ENCODE measurements at places on chromosomes 5 and 9.
A peak's percentile ranks its signal among the peaks of the same experiment; 100 is the strongest.

GRCh38 chr5:107531308-107531707 lies 139.4 kb downstream of the EFNA5 start:
- no peak for DNase-seq

DNA sequence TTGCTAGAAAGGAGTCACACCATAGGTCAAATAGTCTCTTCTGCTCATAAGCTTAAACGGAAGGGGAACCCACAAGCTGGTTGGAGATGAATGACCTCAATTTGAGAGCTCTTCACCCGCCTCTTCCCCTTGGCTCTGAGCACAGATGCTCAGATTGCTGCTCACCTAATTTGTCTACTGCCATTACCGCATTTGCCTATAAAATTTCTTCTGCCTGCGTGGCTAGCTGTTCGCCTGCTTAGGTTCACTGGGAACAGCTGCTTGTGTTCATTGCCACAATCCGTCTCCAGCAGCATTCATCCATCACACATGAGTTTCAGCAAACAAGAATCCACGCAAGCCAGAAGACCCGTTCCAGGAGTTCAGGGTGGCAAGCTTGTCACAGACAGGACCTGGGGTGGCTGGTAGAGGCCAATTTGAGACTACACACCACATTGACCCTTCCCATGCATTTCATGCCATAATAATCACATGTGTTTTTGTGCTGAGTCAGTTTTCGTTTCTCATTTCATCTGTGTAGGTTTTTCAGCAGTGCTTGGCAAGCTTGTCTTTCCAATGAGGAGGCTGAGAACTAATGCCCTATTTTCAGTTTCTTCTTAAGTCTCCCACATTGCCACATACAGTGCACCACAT lies 50.2 kb upstream of the DNAH5 start:
- peak; percentile 92 for DNase-seq

DNA sequence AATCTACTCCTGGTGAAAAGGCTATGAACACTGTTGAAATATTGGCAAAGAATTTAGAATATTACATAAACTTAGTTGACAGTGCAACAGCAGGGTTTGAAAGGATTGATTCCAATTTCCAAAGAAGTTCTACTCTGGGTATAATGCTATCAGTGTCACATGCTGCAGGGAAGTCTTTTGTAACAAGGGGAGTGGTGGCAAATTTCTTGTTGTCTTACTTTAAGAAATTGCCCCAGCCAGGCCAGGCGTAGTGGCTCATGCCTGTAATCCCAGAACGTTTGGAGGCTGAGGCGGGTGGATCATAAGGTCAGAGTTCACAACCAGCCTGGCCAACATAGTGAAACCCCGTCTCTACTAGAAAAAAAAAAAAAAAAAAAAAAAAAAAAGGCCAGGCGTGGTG lies 86.3 kb upstream of the OTULINL start:
- no peak for DNase-seq

DNA sequence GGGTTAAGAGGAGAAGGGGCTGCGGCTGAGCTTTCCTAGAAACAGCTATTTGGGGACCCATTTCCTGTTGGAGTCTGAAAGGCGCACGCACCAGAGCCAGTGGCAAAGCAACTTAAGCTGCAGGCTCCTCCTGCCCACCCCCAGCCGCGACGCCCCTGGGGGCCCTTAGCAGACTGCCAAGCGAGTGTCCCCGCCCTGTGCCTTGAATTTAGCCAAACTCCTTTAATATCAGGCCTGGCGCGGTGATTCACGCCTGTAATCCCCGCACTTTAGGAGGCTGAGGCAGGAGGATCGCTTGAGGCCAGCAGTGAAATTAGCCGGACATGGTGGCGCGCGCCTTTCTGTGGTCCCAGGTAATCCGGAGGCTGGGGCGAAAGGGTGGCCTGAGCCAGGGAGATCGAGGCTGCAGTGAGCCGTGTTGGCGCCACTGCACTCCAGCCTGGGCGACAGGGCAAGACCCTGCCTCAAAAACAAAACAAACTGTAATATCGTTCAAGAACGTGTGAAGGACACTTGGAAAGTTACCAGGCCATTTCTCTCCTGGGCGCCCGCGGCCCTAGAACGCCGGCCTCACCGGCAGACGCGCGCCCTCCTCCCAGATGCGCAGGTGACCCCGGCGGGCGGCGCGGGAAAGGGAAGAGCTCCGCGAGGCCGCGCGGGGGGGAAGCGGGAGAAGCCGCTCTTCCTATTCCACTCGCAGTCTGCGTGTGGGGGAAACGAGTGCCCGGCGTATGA lies 1.0 kb upstream of the F2R start:
- DNase-seq: peak; percentile 29

DNA sequence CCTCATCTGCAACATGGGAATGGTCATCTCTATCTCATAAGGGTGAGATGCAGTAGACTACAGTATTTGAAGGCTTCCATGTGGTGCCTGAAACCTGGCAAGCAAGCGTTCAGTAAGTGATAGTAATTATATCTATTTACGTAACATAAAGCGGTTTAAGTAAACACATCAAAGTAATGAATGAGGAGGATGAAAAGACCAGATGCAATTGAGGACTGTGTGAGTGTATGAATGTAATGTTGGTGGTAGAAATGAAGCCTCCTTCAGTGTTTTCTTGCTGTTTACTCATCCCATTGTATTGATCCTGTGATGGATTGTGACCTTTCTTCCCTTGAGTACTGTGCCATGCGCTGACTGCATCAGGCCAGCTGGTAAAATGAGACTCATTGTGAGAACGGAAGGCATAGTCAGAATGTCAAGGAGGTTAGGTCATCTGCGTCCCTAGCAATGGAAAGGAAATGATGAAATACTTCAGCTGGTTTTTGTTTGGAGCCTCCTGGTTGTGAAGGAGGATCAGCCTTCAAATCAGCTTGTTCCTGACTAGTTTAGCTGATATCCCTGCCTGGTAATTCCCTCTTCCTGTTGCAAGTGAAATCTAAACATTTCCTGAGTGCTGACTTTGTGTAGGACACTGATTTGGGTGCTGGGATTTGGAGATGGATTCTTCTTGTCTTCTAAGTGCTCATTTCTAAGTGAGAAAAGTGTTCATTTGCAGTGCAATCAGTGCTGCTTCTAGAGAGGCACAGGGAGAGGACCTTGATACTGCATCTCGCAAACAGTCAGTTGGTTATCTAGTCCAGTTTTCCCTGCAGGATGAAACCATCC lies 35.6 kb downstream of the TNFSF8 start:
- no peak for DNase-seq

DNA sequence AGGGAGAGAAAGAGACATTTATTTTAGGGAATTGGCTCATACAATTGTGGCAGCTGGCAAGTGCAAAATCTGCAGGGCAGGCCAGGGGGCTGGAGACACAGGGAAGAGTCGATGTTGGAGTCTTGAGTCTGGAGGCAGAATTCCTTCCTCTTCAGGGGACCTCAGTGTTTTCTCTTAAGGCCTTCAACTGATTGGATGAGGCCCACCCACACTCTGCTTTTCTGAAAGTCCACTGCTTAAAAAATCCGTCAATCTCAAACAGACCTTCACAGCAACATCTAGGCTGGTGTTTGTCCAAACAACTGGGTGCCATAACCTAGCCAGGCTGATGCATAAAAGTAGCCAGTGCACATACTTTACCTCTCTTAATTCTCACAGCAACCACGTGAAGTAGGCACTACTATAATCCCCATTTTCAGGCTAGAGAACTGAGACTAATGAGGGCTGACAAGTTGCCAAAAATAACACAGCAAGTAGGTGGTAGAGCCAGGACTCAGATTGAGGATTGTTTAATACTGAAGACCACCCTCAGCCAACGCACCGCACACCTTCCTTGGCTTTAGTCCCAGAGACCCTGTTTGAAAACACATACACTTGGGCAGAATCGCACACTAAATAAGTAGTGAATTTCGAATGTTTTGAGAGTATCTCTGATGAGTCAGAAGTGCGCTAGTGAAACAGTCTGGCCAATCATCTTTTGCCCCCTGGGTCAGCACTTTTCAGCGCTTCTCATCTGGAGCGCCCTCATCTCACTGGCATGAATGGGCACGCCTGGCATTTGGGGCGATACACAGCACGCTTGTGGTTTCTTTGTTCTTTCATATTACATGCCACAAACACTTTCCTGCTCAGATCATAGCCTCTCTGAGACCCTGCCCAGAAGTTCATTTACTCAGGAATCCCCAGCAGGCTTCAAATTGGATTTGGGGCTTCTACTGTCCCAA lies 591.4 kb downstream of the CCDC171 start:
- no peak for DNase-seq
